ENCODE measurements at places on chromosomes 6 and 20.

- DNase-seq, result no peak
Measured at GRCh38 chr6:97842521-97842920, 559.5 kb upstream of the MMS22L start.

- DNase-seq, result no peak
Measured at GRCh38 chr20:59013959-59014608, 5.1 kb upstream of the TUBB1 start.

- DNase-seq, result no peak
Measured at GRCh38 chr6:137705160-137706082, 161.6 kb upstream of the TNFAIP3 start.

DNA sequence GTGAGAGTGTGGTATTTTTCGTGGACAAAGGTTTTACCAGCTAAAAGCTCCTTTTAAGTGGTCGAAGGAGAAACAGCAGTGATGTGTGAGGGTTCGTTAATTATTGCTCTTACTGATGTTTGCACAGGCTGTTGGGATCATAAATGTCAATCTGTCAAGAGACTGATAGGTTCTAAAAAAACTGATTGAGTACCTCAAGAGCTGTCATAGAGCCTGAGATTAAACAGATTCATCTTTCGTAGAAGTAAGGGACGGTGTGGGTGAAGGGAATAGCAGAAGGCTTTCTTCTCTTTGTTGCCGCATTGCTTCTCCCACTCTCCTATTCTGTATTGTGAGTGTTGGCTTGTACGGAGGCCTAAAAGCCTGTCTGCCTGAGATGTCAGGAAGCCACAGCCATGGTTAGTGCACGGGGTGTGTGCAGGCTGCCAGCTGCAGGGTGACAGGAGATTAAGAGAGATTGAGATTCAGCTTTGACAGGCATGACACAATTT, 291.0 kb downstream of the ZFAND3 start:
- DNase-seq, result no peak

- no peak for DNase-seq
Measured at GRCh38 chr6:19771753-19772336, 65.3 kb upstream of the ID4 start.

DNA sequence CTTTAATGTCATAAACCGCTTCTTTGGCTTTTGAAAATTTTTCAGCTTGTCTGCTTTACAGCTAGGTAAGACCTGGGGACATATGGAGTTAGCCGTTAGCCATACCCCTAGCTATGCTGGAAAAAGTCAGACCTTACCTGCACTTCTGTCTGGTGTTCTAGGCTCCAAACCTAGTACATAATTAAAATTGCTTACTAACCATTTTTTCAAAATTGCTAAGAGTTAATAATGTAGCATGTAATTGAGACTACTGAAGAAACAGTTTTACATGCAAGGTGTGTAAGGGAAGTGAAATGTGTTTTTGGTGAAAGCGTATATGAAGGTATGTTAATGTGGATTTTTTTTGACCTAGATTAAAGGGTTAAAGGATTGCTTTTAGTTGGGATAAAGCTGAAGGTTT, 336.9 kb downstream of the RNF144B start:
- DNase-seq, result no peak

DNA sequence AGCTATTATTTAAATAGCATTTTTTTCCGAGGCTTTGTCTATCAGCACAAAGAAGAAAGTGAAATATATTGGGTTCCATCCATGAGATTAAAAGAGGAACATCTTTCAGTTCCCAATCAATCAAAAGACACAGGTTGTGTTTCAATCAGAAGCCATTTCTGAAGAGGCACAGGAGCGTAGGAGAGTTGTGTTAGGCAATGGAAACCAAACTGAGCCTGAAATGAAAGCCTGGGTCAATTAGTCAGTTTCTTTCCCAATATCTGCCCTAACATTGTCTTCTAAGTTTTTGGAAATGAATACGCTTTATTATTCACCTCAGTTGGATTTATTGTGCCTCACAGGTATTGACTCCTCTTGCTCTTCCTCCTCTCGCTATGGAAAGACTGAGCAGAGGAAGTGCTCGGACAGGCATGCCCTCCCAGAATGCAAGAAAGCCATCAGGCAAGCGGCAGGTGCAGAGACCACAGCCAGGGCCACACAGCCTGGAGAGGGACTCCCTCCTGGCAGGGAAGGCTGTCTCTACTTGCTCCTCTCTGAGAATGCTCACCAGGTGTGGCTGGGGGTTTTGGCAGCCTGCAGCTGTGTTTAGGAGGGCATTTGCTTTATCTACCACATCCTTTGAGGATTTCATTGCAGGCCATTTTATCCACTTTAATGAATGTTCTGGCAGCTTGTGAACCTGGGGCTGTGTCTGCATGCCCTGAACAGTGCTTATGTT, 100.8 kb upstream of the NEDD9 start:
- DNase-seq, result no peak

DNA sequence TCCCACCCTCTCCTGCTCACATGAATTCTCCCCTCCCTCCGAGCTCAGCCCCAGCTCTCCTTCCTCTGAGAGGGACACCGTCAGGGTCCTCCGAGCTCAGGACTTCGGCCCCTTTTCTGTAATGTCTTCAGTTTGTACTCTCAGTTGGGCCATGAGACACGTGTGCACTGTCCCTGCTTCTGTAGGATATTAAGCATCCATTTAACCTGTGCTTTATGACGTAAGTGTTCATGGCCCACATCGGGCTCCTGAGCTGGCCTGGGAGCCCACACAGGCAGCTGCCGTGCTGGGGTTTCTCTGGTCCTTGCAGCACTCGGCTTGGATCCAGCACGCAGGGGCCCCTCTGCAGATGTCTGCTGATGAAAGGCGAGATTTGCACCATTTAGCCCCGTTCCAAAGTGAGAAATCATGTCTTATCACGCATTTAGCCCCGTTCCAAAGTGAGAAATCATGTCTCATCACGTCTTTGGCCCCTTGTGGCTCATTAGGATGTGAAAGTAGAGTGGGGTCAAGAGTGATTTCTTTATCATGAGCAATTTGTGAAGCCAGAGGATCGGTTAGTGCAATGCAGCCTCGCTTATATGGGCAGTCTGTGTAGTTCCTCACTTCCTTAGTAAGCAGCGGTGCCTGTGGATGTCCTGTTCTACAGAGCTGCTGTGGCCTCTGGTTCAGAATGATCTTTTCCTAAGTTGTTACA, 25.3 kb downstream of the DUSP22 start:
- DNase-seq, result no peak

DNA sequence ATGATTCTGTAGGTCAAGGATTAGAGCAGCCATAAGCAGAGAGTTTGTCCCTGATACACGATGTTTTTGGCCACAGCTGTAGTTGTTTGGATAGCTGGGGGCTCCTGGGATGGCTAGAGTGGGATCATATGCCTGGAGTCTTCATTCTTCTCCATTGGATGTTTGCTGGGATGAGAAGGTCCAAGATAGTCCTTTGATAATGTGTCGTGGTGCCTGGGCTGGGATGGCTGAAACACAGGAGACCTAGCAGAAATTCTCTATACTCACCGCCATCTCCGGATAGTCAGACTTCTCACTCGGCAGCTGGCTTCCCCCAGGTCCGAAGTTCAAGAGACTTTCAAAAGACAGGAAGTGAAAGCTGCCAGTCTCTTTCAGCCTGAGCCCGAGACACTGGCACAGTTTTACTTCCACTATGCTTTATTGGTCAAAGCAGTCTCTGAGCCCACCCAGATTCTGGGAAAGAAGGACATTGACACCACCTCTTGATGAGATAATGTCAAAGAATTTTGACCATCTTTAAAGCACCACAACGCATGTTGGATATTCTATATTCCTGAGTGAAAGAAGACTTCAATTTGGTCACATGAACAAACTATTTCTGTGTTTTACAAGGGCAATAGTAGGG, 16.0 kb downstream of the MARCKS start:
- no peak for DNase-seq

- DNase-seq, result peak; percentile 12
Measured at GRCh38 chr6:30411515-30412207, 66.7 kb downstream of the RPP21 start.

GRCh38 chr20:6685626-6686025, 81.9 kb upstream of the BMP2 start:
- no peak for DNase-seq

DNA sequence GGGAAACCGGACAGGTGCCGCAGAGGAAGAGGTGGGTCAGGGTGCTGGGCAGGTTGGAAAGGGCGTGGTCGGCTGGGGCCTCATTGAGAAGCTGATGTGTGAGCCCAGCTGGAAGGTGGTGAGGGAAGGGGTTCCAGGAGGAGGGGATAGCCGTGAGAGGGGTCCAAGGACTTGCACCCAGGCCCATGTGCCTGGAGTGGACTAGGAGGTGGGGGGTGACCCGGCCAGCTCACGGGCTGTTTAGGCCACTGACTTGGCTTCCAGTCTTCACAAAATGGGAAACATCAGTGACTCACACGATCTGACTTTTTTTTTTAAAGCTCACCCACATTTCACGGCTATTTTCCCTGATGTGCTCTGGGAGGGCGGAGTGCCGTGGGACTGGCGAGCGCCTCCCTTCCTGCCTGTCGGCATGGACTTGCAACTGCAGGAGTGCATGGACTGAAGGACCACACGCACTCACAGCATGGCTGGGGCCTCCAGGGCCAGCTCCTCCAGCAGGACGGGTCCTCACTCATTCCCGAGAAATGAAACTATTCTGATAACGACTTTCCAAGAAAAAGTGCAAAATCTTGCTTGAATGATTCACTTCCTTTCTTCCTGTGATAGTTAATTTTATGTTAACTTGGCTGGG, 13.5 kb upstream of the PDE10A start:
- no peak for DNase-seq

- DNase-seq, result no peak
Measured at GRCh38 chr20:55569084-55569483, 436.2 kb downstream of the CBLN4 start.

DNA sequence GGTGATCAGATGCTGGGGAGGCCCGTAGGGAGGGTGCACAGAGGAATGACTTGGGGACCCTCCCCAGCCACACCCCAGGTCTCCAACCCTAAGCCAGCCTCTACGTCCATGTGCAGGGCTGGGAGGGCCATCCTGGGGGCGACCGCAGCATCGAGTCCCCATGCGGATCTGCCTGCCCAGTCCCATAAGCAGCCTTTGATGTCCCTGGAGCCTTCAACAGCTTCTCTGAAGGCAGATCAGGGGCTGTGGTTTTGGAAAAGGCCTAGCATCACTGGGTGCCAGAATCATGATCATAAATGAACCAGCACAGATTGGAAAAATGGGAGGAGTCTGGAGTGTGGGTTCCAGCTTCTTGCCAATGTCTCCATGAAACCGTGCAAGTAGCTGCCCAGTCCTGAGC, 22.9 kb downstream of the TOX2 start:
- DNase-seq, result no peak

DNA sequence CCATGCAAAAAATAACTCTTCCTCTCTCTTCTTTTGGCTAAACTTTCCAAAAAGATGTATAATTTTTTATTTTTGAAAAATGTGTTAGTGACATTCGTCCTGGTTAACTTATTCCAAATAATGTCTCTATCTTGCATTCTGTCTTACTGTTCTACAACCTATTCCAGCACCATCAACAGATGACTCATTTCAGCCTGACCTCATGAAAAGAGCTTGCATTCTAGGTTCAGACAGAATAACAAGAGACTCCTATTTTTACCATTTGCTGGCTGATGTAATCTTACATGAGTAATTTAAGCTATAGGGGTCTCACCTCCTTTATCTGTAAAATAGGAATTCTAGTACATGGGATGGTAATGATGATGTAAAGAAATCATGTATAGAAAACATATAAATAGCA, 109.0 kb downstream of the FUT9 start:
- DNase-seq, result no peak

DNA sequence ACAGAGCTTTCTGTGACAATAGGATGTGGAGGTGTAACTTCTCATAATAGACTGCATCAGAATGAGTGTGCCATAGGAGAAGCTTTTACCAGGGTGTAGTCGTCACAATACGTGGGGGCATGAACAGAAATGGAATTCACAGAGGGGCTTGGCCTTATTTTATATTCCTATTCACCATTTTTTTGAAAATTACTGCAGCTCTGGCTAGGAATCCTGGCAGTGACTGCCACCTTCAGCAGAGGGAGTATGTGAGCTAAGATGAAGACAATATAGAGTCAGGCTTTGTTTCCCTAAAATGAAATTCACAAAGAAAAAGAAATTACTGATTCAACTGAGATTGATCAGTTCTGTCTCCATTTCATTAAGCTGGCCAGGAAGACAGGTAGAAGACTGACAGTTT, 13.9 kb downstream of the TOMM6 start:
- no peak for DNase-seq

DNA sequence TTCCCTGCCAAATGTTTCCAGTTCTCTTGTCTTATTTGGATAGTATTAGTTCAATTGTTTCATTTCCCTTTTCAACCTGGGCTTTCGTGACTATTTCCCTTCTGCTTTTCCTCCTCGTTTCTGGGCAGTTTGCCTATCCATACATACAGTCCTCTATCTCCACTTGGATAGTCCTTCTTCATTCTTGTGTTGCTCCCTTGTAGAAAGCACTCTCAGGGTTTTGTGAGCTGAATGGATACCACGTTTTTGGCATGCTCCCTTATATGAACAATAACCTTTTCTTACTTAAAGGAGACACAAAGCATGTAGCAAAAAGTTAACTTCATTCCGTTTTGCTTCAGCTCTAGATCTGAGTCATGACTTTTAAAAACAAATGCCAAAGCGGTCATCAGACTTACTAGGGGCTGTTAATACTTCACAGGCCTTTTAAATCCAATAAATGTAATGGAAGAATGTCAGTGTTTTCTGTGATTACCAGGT, 16.6 kb downstream of the CRYBG1 start:
- no peak for DNase-seq

DNA sequence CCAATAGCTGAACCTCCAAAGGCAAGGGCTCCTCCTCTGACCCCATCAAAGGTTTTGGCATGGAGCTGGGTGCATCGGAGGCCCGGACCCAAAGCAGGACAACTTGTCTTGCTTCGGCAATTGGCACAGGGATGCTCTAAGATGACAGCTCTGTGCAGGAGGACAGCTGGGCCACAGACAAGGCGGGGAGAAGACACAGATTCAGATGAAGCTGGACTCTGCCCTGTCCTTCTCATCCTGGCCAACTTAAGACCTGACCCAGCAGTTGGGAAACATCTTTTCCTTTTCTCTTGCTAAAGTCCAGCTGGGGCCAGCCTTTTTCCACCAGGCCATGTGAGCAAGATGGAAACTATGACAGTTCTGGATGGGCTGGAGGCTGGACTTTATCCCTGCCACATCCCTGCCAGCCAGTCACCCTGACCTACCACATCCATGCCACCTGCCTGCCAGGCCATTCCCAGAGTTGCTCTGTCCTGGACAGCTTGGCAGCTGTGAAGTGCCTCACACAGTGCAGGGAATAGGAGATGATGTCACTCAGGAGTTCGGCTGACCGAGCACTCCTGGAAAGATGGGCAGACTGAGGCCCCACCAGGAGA, 12.7 kb upstream of the PSMF1 start:
- DNase-seq, result no peak

Data from amygdala (tissue), 56 donors.